Effector memory CD8-positive, alpha-beta T cell (primary cell): ENCODE measurements at places on chromosomes 1 and 21.

DNA sequence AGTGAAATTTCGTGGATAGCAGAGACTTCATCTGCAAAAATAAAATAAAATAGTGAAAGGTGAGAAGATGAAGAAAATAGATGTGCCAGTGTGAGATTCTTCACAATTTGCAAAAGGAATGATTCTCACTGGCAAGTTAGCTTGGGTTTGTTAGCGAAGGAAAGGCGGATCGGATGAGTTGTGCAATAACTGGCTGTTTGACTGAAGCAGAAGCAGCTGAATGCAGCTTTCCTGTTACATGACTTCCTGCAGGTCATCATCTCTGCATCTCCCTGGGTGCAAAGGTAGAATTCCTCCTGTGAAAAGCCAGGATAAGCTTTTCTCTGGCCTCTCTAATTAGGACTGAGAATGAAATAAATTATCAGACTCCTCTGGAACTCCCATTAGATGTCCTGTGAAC, 263.1 kb upstream of the CHRM3 start:
- no peak for DNase-seq

- DNase-seq: no peak
These were observed 34.6 kb downstream of the GADD45A start for GRCh38 chr1:67719329-67720196.

GRCh38 chr1:222095606-222096475, 354.0 kb upstream of the DUSP10 start:
- peak; percentile 52 for DNase-seq

GRCh38 chr1:160494620-160495019, 28.4 kb downstream of the SLAMF6 start:
- no peak for DNase-seq

- DNase-seq: no peak
These were observed 142.6 kb downstream of the DENND1B start for GRCh38 chr1:197632651-197633050.

DNA sequence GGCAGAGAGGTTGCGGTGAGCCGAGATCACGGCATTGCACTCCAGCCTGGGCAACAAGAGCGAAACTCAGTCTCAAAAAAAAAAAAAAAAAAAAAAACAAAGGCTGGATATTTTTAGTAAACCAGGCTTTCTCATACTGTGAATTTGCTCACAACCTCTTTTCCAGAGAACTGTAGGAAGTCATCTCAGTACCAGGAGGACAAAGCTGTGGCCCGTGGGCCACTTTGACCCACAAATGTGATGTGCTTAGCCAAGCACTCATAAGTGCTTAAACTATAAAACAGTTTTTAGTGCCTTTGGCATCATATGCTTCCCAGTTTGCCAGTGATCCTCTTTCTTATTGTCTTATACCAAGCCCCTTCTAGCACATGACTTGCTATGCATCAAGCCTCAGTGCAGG, 46.5 kb downstream of the RNF11 start:
- DNase-seq: no peak

- no peak for DNase-seq
These were observed 4.1 kb upstream of the REG4 start for GRCh38 chr1:119815361-119815760.

- peak; percentile 25 for DNase-seq
These were observed 26.6 kb downstream of the IL6R start for GRCh38 chr1:154431586-154432373.

DNA sequence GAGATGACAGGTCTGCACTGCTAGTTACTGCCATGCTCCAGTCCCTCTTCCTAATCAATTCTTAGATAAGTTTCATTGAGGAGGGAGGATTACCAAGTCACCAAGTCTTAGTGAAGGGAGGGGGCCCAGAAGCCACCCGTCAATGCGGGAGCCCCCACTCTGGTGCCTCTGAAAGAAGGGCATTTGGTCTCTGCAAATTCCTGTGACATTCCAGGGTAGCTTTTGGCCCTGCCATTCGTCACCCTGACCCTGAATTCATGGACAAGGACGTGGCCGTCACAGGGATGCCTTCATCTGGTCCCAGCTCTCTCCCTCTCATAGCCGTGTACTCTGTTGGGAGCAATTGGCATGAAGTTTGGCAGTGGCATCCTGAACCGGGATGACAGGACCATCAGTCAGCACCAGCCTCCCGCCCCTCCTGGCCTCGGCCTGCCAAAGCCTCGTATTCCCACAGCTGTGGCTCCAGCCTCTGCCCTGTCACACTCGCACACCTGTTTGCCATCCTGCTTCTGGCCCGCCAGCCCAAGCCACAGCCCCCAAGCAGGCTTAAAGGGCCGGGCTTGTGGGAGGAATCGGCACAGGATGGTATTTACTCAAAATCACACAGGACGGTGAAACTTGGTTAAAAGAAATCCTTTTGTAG, 150.7 kb downstream of the CLIC6 start:
- no peak for DNase-seq

DNA sequence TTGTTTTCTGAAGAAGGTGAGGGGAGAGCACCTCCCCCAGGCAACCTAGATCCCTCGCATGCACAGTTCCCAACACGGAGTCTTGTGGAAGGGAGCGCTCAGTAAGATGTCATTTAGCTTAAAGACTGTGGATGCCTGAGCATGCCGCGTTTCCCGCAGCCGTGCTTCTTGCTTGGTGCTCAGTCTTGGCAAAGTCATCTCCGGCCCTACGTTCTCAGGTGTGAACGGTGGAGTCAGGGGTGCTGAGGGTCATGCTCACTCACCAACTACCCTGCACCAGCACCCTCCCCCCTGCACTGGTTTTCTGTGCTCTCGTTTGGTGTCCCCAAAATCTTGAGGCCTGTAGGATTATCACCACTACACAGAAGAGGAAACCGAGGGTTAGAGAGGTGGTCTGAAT, 202.1 kb downstream of the RHOU start:
- DNase-seq: no peak

DNA sequence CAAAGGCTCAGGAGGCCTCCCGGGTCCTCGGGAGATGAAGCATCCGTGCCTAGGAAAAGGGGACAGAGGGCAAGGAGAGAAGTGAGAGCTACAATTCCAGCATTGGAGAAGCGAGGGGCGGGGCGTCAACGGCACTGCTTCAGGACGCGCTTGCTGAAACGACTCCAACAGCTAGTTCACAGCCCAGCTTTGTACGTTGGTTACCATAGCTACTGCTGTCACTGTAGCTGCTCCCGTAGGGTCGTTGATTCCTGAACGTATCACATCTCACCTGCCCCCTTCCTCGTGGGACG, 63.1 kb downstream of the TOR1AIP2 start:
- DNase-seq: no peak

DNA sequence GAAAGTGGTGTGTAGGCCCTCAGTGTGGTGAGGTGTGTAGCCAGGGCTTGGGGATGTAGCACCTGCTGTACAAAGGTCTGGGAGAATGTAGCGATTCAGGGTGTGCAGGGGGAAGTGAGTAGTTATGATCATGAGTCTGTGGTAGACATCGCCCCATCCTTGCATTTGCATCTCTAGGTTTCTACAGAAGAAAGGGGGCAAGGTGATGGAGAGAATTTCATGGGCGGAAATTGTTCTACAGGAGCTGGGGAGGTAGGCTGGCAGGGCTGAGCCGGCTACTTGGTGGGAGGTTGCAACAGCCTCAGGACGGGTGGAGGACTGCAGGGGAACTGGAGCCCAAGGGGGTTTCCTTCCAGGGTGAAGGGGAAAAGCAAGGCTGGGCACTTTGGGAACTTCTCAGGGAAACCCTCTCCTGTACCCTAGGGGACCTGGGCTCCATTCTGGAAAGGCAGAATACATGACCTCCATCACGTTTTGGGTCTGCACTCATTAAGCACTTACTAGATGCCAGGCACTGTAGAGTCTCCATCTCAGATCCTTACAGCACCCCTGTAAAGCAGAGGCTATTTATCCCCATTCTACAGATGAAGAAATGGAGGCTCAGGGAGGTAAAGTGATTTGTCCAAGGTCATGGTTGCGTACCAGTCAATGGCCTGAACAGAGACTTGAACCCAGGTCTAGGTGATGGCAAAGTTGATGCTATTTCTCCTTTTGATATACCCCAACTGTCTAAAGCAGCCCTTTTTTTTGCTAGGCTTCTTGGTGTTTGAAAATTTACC, 14.5 kb upstream of the TNFRSF1B start:
- no peak for DNase-seq
